ENCODE measurements at places on chromosomes 7 and 10.
A peak's percentile ranks its signal among the peaks of the same experiment; 100 is the strongest.

DNA sequence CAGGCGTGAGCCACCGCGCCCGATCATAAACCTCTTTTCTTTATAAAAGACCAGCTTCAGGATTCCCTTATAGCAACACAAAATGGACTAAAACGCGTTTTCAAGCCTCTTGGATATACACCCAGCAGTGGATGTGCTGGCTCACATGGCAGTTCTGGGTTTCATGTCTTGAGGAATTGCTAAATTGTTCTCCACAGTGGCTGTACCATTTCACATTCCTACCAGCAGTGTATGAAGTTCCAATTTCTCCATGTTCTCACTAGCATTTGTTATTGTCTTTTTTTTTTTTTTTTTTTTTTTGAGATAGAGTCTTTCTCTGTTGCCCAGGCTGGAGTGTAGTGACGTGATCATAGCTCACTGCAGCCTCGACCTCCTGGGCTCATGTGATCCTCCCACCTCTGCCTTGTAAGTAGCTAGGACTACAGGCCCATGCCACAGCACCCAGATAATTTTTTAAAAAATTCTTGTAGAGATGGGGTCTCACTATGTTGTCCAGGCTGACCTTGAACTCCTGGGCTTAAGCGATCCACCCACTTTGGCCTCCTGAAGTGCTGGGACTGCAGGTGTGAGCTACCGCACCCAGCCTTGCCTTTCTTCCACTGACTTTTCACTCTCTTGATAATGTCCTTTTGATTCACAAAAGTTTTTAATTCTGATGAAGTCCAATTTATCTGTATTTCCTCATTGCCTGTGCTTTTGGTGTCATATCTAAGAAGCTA, 17.4 kb downstream of the TECPR1 start:
- no peak for DNase-seq

GRCh38 chr7:24119852-24120251, 164.1 kb upstream of the NPY start:
- DNase-seq: no peak

DNA sequence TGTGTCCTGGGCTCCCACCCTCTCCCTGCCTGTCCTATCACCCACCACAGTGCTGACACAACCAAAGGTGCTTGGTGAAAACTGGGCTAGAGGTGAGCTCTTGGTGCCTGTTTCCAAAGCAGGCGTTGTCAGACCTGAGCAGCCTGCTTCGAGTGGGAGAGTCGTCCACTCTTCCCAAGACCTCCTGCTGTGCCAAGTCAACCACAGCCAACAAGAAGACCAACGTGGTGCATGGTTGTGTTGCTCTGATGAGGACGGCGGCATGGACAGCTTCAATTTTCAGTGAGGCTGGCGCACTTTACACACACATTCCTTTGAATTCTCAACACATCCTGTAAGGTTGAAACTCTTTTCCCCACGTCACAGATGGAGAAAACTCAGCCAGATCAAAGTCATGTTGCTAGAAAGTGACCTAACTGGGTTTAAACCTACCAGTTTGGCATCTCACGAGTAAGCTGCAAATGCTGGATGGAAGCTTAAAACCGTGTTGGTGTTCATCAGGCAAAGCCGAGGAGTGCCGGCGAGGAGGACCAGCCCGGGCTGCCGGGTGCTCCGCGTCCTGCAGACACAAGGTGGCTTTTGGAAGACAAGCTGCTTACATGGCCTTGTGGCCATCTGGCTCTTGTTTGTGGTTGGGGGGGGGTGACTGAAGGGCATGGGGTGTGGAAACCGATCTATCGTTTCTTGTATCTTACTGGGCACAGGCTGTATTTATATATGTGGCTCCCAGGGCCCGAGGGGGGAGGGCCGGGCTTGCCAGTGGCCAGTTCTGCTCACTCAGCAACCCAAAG, 39.3 kb downstream of the INSIG1 start:
- DNase-seq: no peak

DNA sequence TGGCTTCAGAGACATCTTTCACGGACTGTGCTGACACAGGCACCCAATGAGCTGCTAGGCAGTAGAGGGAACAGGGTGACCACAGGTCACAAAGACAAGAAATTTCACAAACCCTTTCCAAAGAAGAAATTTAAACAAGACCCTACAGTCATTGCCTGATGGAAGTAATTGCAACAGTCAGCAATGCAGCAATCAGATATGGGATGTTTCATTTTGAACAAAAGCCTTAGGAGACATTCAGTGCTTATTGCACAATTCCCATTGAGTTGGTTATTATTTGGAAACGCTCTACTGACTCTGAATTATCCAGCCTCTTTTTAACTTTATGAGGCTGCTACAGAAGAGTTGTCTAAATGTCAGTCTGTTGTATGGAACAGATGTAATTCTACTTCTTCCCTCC, 85.5 kb downstream of the ETV1 start:
- DNase-seq: no peak

DNA sequence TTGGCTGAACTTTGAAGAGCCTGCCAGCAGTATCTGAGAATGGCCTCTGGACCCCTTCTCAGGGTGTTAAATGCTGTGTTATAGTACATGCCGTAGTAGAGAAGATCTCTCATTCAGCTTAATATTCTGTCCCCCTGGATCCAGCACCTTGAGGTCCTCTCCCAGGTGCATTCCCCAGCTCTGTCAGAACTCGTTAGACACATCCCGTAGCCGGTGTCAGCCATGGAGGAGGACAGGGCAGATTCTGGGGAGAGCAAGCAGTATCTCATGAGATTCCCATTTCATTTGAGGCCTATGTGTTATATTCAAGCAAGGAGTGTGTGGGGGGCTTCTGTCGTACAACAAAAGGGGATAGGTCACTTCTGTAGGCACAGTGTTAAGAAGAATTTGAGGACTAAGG, 34.8 kb downstream of the NACAD start:
- no peak for DNase-seq

GRCh38 chr10:72056932-72057751, 31.2 kb downstream of the SPOCK2 start:
- no peak for DNase-seq

- no peak for DNase-seq
These were observed 85.1 kb downstream of the CARD11 start for GRCh38 chr7:2958416-2959102.

DNA sequence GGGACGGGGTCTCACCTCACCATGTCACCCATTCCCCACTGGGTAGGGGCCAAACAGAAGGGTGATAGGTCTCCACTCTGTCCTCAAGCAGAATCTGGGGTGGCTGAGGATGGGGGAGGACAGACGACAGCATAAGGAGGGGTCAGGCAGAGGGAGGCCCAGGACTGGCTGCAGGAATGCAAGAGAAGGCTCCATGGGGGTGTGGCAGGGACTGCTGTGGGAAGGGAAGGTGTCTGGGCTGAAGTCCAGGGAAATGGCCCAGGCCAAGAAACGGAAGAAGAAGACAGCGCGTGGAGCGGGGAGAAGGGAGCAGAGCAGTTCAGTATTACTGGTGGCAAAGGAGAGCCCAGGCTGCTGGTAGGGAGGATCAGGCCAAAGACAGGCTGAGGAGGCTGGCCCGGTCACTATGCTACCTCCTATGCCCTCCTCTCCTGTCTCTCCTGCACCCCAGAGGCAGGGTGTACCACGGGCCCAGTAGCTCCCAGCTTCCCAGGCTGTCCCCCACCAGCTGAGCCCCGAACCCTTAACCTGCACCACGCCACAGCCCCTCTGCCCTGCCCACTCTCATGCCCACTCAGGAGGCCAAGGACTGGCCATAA, 60.9 kb downstream of the GRB10 start:
- DNase-seq: no peak

- DNase-seq: no peak
These were observed 44.0 kb upstream of the SVOPL start for GRCh38 chr7:138745189-138745588.

DNA sequence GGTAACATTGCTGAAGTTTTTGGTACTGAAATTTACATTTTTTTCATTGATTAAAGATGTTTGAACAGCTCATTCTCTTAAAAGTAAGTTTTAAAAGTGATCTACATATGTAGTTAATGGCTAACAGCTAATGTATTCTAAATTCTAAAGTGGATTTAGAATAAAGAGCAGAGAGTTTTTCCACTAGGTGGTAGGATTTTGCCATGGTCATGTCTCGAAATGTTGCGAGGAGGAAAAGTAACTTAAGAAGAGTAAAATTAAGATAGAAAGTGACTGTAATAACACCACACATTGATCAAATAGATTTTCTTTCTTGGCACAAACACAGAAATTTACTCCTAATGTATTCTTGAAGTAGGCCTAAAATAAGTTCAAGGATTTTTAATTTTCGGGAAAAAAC, 19.8 kb downstream of the LSMEM1 start:
- DNase-seq: no peak

DNA sequence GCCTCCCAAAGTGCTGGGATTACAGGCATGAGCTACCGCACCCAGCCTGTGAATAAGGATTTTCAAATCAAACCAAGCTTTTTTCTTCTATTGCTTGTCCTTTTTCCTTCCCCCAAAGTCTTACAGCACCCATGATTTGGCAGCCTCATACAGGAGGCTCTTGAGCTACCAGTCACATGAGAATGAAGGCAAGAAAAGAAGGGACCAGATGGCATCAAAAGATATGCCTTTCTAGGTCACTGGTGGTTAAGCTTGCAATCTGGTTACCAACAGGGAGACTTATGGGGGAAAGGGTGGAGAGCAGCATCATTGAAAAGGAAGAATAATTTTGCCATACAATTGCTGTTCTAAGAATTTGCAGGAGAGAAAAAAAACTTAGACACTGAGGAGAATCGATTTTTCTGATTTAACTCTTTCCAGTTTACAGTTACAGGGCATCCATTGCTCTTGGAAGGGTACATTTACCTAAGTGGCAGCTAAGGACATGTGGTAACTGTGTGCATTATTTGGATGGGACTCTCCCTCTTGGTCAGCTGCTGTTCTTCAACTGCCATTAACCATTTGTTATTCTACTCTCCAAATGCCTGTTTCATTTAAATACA, 29.5 kb downstream of the SMNDC1 start:
- no peak for DNase-seq

- no peak for DNase-seq
These were observed 23.9 kb downstream of the MRPL32 start for GRCh38 chr7:42956062-42956461.

GRCh38 chr7:46107610-46108217, 186.6 kb upstream of the IGFBP3 start:
- no peak for DNase-seq

- peak; percentile 65 for DNase-seq
These were observed 64.8 kb upstream of the IGFBP3 start for GRCh38 chr7:45985902-45986301.

- no peak for DNase-seq
These were observed 104.1 kb downstream of the AOAH start for GRCh38 chr7:36620166-36620708.

DNA sequence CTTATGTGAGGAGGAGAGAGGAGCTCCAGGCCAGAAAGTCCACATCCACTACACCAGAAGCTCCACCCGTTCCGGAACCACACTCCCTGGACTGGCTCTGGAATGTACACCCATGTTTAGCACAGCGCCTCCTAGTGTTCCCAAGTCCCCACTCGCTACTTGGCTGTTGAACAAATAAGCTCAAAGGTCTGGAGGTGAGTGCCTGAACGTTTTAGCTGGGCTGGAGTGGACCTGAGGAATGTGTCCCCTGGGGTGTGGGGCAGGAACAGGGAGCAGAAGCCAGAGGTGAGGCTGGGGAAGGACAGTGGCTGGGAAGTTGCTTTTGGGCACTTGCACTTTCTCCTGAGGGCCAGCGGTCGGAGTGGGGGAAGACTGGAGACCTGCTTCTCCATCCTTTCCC, 164.1 kb upstream of the CDCA7L start:
- DNase-seq: no peak

DNA sequence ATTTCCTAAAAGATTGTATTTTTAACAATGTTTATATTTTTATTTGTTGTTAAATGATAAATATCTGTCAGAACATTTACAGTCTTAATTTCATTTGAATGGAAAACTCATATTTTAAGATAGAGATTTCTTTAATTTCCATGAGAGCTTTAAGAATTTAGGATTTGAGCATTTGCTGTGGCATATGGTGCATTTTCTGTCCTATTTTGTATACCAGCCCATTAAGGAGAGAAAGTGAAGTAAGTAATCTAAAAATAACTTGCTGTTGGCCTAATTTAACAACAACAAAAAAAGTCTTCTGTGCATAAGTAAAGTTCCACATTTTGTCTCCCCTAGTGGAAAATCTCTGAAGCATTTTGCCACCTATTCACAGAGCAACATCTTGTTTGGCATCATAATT, 190.9 kb upstream of the PPP1R3A start:
- no peak for DNase-seq

GRCh38 chr10:31299119-31299518, 19.9 kb upstream of the ZEB1 start:
- peak; percentile 35 for DNase-seq

DNA sequence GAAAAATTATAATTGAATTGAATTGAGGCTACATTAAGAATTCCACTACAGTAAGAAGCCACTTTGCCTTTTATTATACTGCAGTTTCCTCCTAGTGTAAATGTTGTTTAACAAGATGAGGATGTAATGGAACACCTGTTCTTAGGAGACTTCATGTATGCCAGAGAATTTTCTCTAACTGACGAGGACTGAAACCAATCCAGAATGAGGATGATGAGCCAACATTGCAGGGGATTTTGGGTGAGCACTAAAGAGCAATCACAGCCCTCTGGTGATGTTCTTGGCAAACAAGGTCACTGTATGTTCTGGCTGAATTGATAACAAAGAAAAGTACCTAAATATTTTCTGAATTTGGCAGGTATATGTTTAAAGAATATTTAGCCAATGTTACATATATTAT, 60.9 kb downstream of the RELN start:
- DNase-seq: no peak

GRCh38 chr10:113619401-113619800, 44.4 kb downstream of the NRAP start:
- DNase-seq: no peak

- DNase-seq: no peak
These were observed 35.3 kb upstream of the SEMA3C start for GRCh38 chr7:80954191-80954590.

DNA sequence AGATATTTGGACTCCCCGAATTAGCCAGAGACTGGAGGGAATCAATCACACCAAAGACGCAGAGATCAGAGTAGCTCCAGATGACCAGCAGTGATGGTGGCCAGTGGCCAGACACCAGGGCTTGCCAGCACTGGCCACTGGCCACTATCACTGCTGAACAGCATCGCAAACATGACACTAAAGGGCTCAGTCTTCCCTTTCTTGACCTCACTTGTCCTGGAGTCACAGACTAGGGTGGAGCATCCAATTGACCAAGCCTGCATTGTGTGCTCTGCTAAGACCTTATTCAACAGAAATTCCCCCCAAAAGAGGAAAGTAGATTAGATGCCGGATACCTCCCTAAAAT, 234.7 kb downstream of the CREB5 start:
- no peak for DNase-seq

DNA sequence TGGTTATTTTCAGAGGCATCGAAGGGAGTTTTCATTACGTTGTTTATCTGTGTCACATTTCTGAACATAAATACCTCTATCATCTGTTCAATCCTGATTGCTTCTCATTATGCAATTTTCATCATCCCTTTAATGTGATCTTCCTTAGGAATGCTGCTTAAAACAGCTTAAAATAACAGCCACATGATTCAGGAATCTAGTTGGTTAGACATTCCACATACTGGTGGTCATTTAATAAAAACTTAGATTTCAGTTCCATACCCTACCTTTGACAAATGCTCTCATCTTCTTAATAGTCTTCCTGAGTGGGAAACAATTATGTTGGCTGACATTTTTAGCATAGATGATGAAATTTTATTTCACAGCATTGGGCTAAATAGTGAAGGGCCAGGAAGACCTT, 191.3 kb upstream of the CDCA7L start:
- DNase-seq: no peak

- no peak for DNase-seq
These were observed 10.5 kb upstream of the CRPPA start for GRCh38 chr7:16431646-16432424.

GRCh38 chr7:46245586-46246111, 324.6 kb upstream of the IGFBP3 start:
- no peak for DNase-seq

Data from PC-9 (cell line).